Heart left ventricle (tissue), 16 donors: ENCODE measurements at places on chromosomes 11 and 22.

GRCh38 chr22:30206944-30207343 is 39.6 kb downstream of the LIF start:
- DNase-seq = no peak

GRCh38 chr22:23183061-23183698 is 2.9 kb downstream of the BCR start:
- DNase-seq = peak; percentile 57

- DNase-seq = no peak
These were observed 10.5 kb downstream of the KLHL35 start for GRCh38 chr11:75422248-75423231.

GRCh38 chr22:46055911-46056545 is 79.1 kb upstream of the WNT7B start:
- DNase-seq = no peak

DNA sequence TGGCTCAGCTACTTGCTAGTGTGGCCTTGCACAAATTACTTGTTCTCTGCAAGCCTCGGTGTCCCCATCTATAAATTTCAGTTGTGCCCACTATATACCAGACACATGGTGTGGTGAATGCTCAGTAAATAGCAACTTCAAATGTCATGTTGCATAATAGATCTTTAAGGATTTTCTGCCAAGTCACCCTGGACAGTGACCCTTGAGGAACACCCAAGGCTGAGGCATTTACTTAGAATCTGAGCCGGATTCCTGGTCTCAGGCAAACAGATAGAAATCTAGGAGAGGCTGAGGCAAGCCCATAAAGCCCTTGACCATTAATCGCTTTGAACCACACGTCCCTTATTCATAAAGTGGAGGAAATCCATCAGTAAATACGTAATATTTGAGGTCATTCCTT is 9.7 kb downstream of the TEAD1 start:
- DNase-seq = no peak
